Activated T-helper 1 cell treated with anti-CD3 and anti-CD28 coated beads, Interleukin-12 subunit alpha, Interleukin-12 subunit beta, Interleukin-2, Interleukin-4 antibody, amounts not matched to agents 30 ng/mL and 10 ng/mL and 1 ng/mL, durations not matched to agents 14 hours and 24 hours and 36 hours (primary cell): ENCODE measurements at places on chromosomes 7 and 10.

GRCh38 chr7:30327813-30328212 is 43.4 kb downstream of the ZNRF2 start:
- DNase-seq, result no peak

- no peak for DNase-seq
Measured at GRCh38 chr7:117283371-117283770, 39.5 kb downstream of the WNT2 start.

DNA sequence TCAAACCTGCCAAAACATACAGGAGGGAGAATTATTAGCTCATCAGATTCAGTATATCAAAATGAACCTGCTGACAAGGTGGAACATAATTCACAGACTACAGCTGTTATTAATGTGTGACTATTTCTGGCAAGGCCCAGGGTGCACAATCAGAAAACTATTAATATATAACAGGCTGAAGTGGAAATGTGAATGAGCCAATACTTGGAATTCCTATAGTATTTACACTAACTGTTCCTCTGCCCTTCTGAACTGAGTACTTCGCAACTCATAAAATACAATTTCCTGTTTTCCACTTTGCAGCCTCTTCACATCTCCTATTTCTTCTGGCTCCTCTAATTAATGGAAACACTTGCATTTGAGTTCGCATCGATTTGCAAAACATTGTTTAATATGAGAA is 330.8 kb downstream of the DPP6 start:
- no peak for DNase-seq

DNA sequence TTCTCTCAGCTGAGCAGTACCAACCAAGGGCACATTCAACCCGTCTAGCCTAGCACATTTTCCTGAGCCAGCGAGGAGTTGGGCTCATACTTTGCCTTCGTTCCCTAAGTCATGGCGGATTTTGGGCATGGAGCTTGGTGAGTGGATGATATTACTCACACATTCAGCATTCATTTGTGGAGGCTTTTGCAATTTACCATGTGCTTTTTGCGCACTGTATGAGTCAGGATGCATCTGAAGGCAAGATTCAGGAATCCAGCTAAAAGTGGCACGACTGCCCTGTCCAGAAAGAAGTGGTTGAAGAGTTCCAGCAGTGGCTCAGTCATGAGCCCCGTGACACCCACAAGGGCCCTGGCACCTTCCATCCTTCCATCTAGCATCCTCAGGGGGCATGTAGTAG is 24.2 kb upstream of the MGMT start:
- DNase-seq, result no peak

DNA sequence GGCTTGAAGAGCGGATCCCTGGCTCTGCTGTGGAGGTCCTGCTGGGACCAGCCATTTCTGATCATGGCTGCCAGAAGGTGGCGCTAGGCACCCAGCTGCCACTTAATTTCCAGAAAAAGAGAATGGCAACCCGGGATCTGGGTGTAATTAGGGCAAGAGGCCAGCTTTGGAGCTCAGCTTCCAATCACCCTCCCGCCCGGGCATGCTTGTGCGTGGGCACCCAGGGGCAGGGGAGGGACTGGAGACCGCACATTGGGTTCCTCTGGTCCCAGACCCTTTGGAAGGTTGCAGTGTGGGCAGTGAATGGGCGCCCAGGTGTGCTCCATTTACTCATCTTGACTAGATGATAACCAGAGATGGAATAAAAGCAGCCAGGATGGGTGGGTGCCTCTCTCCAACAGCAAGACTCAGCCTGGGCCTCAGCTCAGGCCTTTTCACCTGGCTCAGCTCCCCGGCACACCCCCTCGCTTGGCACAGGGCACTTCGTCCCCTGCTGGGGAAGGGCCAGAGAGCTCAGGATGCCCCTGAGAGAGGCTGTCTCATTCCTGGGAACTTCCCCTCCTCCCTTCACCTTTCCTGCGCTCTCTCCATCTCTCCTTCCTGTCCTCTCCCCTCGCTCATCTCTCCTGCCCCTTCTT is 14.7 kb downstream of the FAM241B start:
- no peak for DNase-seq

DNA sequence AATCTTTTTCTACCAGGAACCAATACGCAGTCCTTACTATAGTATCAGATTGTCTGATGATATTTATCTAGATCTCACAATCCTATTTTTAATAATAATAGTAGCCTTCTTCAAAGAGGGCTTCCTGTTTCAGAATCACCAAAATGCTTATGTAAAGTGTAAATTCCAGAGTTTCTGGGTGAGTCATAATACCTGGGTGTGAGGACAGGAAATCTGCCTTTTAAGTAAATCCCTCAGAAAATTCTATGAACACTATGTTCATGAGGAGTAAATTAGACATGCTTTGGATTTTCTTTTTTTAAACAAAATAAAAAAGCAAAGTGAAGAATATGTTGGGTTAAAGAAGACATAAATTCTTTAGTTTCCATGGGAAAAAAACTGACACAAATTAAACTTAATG is 20.5 kb downstream of the DKK1 start:
- no peak for DNase-seq

DNA sequence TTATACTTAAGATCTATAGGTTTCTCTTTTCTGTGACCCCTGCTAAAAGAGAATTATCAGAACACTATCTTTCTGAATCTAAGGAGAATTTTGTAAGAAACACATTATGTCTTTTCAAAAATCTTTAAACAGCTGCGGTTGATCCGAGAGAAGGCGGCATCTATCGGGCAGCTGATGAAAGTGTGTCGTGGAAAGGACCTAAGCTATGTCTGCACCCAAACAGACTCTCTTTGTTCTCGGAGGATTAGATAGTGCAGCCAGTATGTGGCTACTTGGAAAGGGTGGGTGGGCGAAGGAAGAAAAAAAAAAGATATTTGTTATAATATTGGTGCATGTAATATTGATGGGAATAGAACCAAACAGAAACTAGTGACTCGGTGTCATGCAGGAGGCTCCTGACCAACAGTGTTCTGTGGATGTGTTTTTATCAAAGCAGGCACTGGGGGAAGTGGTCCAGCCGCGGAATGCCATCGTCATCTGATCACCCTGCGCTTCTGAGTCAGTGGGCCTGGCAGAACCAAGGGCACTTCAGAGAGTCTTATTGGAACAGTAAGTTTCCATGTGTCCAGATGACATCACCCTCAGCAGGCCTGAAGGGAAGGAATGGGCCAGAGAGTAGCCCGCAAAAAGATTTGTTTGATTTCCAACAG is 509.7 kb upstream of the AKR1E2 start:
- DNase-seq, result no peak

- no peak for DNase-seq
Measured at GRCh38 chr10:128541926-128542475, 415.8 kb upstream of the MKI67 start.
